ENCODE measurements at places on chromosomes 16 and 17.
A peak's percentile ranks its signal among the peaks of the same experiment; 100 is the strongest.

DNA sequence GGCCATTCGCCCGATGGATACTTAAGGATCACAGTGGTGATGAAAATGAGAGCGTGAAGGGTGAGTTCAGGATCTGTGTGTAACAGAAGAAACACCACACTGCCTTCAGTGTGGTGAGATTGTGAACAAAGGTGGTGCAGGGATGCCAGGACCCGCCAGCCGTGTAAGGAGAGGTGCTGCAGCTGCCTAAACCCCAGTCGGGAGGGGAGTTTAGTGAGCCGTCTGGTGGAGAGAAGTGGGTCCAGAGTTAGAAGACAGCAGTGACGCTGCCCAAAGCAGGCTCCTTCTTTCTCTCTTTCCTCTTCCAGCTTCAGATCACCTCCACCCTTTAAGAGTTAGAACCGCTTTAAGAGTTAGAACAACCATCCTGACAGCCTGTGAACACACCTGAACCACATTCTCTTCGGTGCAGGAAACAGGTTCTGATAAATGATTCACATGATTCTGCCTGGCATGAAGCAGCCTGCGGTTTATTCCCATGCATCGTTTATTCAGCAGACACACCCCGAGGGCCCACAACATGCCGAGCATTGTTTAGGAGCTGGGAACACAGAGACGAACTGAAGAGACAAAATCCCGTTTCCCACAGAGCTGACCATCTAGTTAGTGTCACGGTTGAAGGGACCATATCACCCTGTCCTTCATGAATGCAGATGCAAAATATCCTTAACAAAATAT is 84.0 kb upstream of the DNAH17 start:
- DNase-seq = no peak

DNA sequence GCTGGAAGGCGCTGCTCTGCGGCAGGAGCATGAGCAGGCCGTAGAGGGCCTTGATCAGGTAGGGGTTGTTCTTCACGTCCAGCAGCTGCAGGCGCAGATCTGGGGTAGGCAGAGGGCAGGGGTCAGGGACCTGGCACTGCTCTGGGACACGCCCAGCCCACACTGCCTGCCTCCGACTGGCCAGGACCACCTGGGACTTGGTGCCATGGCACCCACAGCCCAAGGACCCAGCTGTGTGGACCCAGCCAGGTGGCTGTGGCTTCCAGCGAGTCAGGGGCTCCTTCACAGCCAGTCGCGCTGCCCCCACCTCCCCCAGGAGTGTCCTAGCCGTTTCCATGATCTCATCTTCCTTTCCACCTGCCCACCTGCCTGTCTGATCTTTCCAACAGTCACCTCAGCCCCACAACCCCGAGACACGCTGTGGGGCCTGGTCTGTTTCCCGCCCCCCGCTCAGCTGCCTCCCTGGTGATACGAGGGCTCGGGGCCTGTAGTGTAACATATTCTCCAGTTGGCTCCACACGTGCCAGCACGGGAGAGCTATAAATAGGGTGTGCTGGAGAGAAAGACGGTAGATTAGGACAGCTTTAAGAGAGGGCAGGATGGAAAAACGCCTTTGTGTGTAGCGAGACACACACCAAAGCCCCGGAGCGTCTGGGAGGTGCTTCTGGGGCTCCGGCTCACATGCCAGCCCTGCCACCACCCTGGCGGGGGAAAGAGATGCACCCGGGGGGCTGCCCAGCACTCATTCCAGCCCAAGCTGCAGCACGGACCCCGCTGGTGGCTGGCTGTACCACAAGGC is 7.2 kb upstream of the MTSS2 start:
- no peak for DNase-seq

DNA sequence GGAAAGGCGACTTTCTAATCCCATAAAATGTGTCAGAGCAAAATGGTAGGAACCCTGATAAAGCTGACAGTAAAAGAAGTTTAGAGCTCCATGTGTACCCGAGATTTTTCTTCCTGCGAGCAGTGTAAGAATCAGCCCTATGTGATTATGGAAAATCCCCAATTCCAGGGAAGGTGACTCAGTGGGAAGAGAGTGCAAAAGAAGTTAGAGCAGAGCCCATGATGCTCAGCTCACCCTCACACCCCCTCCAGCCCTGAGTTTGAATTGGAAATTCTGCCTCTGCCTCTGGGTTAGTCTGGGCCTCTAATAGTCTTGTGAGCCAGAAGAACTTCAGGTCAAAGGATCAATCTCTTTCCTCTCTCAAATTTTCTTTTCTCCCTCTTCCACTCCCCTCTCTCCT is 12.5 kb downstream of the C17orf78 start:
- DNase-seq = no peak

DNA sequence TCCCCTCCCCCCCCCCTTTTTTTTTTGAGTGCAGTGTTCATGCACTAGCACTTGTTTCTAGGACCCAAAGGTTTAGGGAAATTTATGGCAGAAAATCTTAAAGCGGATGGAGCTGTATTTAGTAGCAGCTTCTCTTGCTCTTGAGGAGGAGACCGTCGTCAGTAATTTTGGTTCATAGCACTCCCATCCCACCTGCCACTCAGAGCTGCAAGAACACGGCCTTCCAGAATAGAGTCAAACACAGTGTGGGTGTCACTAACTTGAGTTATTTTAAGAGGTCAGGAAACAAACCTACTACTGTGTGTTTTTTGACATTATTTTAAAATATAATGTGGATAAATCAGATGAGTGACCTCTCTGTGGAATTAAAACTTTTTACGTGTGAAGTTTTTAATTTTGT is 37.3 kb downstream of the SEC14L1 start:
- no peak for DNase-seq

GRCh38 chr16:1542166-1542500 is 8.7 kb downstream of the TMEM204 start:
- no peak for DNase-seq

GRCh38 chr16:4391631-4392381 is 20.2 kb downstream of the VASN start:
- no peak for DNase-seq

GRCh38 chr17:6505425-6506142 is 50.8 kb downstream of the PITPNM3 start:
- no peak for DNase-seq

- DNase-seq = no peak
These were observed 8.6 kb downstream of the P2RX1 start for GRCh38 chr17:3907483-3908216.

GRCh38 chr17:66373944-66374817 is 71.8 kb downstream of the PRKCA start:
- peak; percentile 8 for DNase-seq

DNA sequence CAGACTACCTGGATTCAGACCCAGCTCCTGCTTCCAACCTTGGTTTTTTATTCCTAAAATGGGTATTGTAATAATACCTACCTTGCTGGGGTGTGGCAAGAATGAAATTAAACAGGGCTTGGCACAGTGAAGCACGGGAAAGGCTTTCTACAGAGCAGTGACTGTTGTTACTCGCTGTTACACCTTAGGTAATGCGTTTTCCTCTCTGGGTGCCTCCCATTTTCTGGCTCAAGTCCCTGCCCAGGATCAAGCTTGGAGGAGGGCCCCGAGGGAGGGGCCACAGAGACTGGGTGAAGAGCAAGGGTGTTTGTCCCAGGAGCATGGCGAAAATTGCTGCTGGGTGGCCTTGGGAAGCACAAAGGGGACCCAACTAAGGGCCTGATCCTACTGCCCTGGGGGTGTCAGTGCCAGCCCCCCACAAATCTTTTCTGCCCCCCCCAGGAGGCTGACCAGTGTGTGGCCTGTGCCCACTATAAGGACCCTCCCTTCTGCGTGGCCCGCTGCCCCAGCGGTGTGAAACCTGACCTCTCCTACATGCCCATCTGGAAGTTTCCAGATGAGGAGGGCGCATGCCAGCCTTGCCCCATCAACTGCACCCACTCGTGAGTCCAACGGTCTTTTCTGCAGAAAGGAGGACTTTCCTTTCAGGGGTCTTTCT is 13.3 kb downstream of the MIEN1 start:
- no peak for DNase-seq

GRCh38 chr16:84964386-84965128 is 46.8 kb downstream of the ZDHHC7 start:
- DNase-seq = no peak

DNA sequence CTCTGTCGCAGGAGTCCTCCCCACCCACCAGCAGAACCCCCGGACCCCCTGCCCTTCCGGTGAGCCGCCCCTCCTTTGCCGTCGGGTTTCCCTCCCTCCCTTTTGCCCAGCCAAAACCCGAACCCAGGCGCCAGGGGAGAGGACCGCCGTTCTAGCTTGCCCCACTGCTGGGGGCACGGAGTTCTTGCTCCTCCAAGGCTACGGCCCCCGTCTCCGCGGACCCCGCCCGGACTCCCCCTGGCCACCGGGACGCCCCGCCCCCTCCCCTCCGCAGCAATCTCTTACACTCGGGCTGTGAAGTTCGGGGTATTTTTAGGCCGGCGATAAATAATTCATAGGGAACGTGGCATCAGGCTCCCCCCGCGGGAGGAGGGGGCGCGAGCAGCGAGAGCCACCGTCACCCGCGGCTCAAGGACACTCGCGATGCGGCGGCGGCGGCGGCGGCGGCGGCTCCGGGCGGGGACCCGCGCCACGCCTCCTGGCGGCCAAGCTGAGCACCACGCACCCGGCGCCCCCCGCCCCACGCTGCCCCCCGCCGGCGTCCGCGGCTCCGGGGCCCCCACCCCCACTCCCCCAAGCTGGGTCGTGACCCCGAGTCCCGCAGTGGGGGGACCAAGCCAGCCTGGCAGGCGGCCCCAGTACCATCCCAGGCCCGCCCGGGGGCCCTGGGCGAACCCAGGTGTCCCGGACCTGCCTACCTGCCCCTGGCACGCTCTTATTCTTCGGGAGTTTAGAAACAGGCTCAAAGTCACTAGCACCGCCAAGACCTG is at the start of gene GRIN2C:
TSS of gene GRIN2C (minus strand) at position 427 of the 770 bp plus-strand sequence. CDS start 4,793 bp downstream, outside the sequence.
- DNase-seq = peak; percentile 66

GRCh38 chr17:42543190-42544079 is 7.4 kb downstream of the NAGLU start:
- DNase-seq = no peak

DNA sequence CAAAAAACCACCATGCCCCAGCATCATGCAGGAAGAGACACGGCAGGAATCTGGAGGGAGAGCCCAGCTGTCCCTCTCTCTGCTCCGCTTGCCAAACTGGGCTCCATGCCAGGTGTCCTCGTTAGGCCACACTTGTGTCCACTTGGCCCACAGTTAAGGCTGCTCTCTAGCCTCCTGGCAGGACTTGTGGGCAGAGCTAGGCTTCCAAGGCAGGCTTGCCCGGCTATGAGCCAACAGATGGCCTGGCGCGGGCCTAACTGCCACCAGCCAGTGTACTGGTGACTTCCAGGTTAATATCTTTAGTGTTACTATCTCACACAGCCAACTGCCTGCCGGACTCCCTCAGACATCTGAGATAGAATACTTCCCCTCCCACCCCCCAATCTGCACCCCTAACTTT is 10.6 kb downstream of the ATP6V0D1 start:
- DNase-seq = peak; percentile 95

DNA sequence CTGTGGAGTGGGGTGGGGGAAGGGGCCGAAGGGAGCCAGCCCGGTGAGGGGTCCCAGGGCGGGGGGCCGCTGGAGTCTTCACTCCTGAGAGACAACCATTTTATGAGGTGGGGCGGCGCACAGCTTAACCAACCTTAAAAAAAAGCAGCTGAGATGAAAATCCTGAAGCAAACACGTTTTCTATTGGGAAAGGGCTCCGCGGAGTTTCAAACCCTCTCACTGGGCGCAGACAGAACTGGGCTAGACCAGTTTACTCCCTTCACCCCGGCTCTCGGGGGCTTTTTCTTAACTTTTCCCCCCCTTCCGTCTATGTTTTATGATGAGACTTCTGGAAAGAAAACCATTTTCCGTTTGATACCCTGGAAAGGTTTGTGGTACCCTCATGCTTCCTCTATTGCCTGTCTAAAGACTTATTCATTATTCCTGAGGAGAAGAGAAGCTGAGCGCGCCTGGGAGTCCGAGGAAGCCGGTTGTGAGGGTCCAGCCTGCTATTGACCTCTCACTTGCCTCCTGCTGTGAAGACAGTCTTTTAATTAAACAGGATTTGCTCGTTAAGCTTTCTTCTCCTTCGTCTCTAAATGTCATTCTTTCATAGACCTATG is 482 bp upstream of the SSH2 start:
- peak; percentile 8 for DNase-seq

GRCh38 chr17:59762049-59762823 is 54.8 kb downstream of the VMP1 start:
- DNase-seq = no peak

DNA sequence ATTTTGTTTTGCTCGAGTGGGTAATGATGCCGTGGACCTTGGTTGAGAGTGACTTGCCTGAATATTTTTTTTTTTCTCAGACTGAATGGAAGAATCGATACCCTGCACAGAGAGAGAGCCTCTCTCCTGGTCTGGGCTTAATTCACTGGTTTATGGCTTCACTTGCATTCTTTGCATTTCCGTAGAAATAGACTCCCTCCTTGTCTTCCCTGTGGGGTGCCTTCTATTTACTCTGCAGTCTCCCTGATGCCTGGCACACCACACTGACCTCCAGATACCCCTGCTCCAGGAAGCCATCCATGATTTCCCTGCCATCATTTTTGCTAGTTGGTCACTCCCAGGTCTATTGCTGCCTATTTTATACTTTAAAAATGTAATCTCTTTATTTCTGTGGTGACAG is 238.0 kb downstream of the SNX29 start:
- DNase-seq = no peak

GRCh38 chr17:12622726-12623125 is 43.0 kb upstream of the MYOCD start:
- DNase-seq = no peak

DNA sequence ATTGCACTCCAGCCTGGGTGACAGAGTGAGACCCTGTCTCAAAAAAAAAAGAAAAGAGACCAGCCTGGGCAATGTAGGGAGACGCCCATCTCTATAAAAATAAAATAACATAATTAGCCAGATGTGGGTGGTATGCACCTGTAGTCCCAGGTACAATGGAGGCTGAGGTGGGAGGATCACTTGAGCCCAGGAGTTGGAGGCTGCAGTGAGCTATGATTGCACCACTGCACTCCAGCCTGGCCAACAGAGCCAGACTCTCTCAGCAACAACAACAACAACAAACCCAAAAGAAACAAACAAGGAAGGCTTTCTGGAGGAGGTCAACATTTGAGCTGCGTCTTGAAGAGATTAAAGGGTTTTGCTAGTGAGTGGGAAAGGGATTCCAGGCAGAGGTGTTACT is 8.3 kb downstream of the EEF2K start:
- DNase-seq = no peak

- peak; percentile 56 for DNase-seq
These were observed 15.4 kb upstream of the MRPL38 start for GRCh38 chr17:75920045-75920560.

GRCh38 chr17:78774453-78774852 is 7.6 kb downstream of the CYTH1 start:
- no peak for DNase-seq
